Hematopoietic multipotent progenitor cell treated with erythropoietin and hydrocortisone succinate and interleukin-3 and kit ligand, for 6 days (in vitro differentiated cells): ENCODE measurements at places on chromosomes 4 and X.

DNA sequence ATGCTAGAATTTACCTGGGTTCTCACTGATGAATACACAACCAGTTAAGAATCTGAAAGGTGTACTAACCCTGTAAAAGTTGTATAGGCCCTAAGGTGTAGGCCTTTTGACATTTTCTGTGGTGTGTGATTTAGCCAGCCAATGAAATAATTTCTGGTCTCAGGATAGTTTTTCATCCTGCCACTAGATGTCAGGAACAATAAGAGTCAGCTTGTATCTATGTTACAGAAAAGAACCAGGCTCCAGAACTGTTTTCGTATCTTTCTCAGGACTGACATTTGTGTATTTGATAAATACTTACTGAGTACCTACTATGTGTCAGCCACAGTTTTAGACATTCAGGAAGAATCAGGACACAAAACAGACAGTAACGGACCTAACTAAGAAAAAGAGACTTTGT, 673.6 kb upstream of the TENM3 start:
- peak; percentile 37 for DNase-seq

DNA sequence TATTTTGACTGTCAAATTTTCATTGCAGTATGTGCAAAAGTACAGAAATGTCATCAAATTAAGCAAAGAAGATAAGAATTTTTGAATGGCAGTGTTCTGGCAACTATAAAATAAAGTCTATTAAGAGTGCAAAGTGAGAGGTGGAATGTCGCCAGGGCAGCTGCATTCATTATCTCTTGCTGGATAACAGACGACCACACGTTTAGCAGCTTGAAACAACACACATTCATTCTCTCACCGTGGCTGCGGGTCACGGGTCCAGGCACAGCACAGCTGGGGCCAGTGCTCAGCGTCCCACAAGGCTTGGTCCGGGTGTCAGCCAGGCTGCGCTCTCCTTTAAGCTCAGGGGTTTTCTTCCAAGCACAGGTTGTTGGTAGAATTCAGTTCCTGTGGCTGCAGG, 113.9 kb downstream of the GPR143 start:
- no peak for DNase-seq

GRCh38 chrX:86133761-86134160, 14.5 kb upstream of the DACH2 start:
- peak; percentile 31 for DNase-seq

GRCh38 chrX:131366407-131366806, 77.3 kb upstream of the IGSF1 start:
- peak; percentile 1 for DNase-seq

DNA sequence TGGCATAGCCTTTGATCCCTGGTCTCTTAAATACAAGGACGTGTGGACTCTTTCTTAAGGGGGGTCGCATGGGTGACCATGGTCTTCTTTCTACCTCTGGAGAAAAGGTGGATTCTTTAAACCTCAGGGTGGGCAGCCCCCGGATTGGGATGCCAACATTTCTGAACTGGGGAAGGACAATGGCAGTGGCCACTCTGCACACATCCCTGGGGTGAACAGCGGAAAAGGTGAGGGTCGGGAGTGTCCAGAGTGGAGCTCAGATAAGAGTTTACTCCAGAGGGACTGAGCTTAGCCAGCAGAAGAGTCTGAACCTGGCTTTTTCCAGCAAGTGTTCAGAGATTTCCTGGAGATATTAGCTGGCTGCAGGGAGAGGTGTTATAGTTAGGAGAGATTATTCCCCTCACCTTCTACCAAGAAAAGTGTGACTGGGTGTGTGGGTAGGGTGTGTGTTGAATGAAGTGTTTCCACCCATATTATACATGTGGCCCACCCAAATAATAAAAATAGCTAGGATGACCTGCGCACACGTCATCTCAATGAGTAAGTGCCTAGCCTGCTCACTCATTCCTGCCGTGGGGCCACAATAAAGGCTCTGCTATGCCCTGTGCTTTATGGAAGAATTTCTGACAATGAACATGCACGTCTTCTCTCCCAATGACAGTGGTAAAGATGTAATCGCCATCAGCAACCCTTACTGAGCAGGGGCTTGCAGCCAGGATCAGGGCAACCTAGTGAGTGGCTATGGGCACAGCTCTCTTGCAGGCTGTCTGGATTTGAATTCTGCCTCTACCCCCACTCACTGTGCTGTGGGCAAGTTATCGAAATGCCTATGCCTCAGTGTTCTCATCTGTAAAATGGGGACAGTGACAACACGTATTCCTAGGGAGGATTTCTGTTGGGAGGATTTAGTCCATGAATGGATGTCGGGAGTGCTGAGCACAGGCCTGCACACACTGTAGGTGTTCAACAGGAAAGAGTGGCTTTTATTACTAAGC, 76.6 kb downstream of the SLC2A9 start:
- DNase-seq = no peak

DNA sequence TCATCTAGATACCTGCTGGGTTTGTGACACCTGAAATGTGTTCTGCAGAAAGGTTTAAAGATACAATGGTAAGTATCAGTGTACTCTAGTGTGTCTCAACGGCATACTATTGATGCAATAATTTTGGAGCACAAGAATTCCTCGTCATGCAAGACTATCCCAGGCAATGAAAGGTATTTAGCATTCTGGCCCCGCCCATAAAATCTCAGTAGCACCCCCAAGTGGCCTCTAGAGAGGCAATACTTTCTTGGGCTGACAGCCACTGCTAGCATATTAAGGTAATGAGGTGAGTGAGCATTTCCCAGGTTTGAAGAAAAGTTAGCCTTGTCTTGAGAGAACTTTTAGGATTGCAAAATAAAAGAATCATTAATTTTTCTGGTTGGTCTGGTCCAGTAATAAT, 24.0 kb downstream of the TAB3 start:
- peak; percentile 36 for DNase-seq

GRCh38 chr4:732911-733630, 27.4 kb downstream of the PCGF3 start:
- DNase-seq = peak; percentile 88

- DNase-seq = no peak
Measured at GRCh38 chr4:108008721-108009120, 19.0 kb downstream of the HADH start.

GRCh38 chr4:26372525-26373172, 51.8 kb downstream of the RBPJ start:
- DNase-seq = peak; percentile 97

DNA sequence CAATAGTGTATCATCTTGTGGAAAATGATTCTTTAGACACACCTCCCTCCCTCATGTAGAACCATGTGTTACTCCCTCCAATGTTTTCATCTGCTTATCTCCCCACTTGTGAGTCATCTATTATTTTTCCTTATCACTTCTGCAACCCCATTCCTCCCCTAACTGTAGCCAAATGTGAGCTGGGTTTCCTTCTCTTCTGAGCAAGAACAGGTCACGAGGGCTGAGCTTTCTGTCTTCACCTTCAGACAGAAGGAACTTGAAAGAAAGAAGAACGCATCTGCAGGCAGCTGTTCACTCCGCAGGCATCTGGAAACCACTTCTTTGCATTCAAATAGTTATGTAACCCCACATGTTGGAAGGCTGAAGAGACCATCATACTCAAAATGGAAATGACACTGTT, 1.8 kb downstream of the PPP1R2C start:
- peak; percentile 78 for DNase-seq

- no peak for DNase-seq
Measured at GRCh38 chrX:67654301-67654700, 110.5 kb downstream of the AR start.

DNA sequence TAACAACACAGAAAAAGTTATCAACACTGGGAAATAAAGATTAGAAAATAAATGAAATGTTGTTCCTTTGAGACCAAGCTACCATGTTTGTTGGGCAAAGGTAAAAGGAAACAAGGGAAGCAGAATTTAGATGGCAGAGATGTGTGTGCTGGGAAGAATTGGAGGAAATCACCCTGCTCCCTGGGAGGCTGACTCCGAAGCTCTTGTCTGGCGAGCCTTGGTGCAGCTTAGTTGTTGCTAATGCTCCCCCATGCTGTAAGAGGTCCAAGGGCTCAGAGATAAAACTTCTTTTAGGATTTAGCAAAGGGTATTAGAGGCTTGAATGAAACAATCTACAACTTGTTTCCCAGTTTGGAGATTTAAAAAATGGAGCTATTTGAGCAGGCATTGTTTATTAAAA, 123.8 kb upstream of the DDIT4L start:
- no peak for DNase-seq

GRCh38 chr4:183723561-183724228, 64.6 kb downstream of the TRAPPC11 start:
- DNase-seq = no peak

GRCh38 chr4:25032126-25032525, 1.4 kb upstream of the LGI2 start:
- DNase-seq = peak; percentile 6

- DNase-seq = peak; percentile 20
Measured at GRCh38 chr4:94995684-94996394, 238.1 kb downstream of the BMPR1B start.

- DNase-seq = no peak
Measured at GRCh38 chrX:50853399-50853798, 39.4 kb upstream of the SHROOM4 start.

DNA sequence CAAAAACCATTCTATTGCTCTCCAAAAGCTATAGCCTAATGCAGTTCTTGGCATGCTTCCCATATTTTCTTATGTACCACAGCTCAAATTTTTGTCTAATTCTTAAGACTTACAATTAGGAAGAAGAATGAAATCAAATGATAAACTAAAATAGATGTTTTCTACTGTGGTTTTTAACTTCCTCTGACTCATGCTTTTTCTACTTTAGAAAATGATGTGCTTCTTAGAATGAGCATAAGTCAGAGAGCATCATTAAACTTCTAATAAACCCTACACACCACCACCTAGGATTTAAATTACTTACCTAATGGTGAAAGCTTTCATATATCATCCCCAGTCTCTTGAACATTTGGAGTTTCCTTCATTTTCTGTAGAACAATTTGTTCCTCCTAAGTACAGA, 217.0 kb upstream of the NDST3 start:
- DNase-seq = no peak

- no peak for DNase-seq
Measured at GRCh38 chr4:37995981-37996775, 36.0 kb downstream of the PTTG2 start.

- DNase-seq = no peak
Measured at GRCh38 chr4:64272432-64272831, 136.8 kb downstream of the TECRL start.

DNA sequence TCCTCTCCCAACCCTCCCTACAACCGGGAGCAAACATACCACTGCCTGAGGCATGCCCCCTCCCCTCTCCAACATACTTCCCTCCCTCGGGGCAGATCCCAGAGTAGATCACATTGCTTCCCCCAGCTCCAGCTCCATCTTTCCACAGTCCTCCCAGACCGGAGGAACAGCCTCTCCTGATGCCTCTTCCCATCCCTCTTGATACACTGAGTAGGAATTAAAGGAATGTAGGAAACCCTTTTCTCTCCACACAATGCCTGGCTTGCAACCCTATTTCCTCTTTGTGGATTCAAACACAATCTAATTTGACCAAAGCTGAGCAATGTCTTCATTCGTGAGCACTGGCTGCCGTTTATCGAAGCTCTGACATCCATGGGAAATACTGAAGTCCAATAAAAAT, 339.8 kb downstream of the BCOR start:
- no peak for DNase-seq

DNA sequence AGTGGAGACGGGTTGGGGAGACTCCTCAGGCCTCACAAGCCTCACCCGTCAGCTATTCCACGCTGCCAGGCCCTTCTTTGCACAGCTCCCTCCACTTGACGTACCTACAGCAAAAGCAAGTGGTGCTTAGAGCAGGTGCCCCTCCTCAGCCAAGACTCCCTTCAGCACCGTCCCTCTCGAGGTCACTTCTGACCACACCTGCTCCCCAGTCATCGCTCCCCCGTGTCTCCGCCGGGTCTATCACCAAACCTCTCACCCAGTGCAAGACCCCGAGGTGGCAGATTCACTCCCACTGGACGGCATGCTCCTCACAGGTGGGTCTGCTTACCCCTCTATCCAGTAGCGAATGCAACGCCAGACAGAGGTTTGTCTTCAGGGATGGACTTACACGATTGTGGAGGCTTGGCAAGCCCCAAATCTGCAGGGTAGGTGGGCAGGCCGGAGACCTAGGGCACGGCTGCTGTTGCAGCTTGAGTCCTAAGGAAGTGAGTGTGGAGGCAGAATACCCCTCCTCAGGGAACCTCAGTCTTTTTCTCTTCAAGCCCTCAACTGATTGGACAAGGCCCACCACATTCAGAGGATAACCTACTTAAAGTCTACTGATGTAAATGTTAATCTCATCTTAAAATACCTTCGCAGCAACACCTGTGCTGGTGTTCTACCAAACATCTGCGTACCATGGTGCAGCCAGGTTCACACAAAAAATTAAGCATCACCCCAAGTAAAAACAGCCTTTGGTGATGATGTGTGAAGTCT, 14.5 kb upstream of the HELT start:
- no peak for DNase-seq

DNA sequence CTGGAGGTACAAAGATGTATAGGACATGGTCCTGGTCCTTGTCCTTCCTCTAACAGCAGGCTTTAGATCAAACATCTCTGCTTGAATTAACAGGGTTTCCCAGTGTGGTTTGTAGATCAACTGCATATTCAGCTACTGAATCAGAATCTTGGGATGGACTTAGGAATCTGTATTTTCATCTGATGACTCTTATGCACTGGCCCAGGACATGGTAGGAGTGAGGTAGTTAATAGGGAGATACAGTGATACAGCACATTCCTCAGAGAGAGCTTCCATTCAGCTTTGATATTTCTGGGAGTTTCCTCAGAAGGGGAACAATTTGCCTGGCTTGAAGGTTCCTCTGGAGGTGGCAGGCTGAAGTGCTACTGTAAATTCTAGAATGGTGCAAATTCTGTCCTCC, 203.1 kb downstream of the LARP7 start:
- no peak for DNase-seq

DNA sequence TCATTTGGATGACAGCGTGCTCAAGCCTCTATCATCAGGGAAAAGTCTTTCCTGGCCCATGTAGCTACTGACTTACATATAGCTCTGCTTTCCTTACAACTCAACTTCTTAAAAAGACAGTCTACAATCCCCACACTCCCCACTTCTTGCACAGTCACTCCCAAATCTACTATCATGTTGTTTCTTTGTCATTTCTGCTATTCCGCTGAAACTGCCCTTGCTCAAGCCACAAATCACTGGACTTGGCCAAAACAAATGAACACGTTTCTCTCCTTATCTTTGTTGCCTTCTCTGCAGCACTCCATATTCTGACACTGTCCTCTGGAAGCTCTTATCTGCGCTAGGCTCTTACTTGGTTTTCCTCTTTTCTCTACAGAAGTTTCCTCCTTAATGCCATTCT, 28.2 kb downstream of the GPRIN3 start:
- peak; percentile 33 for DNase-seq
